ACHN (cell line): ENCODE measurements at places on chromosomes 7 and 10.
A peak's percentile ranks its signal among the peaks of the same experiment; 100 is the strongest.

DNA sequence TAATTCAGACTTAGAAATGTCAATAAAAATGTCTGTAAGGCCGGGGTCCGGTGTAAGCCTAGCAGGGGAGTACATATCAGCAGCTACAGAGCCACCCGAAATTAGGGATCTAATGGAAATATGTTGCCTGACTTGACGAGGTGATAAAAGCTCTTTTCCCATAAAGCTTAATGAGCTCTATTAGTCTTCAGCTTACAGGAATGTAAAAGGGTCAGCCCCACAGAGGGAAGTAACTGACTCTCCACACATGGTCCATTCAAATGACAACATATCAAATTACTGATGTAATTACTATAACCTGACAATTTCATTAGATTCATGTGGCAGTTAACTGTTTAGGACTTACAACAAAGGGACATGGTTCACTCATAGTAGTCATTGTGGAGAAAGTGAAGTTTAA lies 62.3 kb downstream of the ATE1 start:
- DNase-seq = no peak

GRCh38 chr7:108861071-108861470 lies 291.4 kb downstream of the DNAJB9 start:
- DNase-seq = no peak

DNA sequence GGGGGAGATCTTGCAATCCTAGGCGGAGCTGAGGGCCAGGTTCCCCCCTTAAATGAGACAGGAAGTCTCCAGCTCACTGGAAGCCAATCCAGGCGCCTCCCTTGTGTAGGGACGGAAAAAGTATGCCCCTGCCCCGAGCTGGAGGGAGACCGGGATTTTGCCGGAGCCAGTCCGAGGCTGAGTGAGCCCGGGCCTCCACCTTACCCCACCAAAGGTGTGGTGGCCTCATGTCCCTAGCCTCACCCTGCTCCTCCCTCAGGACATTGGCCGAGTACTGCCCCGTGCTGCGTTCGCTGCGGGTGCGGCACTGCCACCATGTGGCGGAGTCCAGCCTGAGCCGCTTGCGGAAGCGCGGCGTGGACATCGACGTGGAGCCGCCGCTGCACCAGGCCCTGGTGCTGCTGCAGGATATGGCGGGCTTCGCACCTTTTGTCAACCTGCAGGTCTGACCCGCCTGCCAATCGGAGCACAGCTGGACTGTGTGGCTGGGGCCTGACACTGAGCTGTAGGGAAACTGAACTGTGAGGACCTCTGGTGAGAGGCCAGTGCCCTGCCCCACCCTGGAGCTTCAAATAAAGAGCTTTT lies 2.0 kb downstream of the FBXL15 start:
- peak; percentile 85 for DNase-seq

DNA sequence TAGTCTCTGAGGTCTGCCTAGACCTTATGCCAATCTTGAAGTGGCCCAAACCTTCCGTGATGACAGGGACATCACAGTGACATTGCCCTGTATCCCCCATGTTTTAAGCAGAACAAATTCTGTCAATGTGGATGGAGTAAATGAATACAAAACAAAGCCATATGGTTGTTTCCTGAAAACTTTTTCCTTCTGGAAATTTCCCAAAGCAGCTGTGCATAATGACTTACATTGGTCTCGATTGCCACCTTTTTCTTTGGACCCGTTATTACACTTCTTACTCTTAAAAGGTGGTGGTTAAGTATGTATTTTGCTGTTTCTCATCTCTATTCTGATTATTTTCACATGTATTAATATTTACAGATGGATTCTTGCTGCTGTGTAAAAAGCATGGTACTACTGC lies 411.2 kb upstream of the KLF6 start:
- no peak for DNase-seq

- no peak for DNase-seq
These were observed 490.7 kb downstream of the TYW1 start for GRCh38 chr7:67487316-67487715.

GRCh38 chr7:351256-351655 lies 61.3 kb downstream of the FOXL3 start:
- no peak for DNase-seq

DNA sequence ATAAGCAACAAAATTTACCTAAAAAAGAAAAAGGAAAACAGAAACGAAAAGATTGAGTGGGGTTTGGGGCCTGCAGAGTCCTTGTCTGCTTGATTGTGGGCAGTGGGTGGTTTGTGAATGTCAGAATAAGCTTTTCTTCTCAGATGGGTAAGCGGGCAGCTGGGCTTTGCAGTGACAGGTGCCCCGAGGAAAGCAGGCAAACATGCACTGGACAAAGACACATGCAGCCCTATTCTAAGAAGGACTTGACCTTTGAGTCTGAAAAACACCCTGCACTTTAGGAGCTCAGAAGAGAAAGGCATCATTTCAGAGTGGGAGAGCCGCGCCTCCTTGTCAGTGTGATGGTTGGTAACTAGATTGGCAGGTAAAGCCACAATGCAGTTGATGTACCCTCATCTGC lies 562.7 kb downstream of the PTPRN2 start:
- no peak for DNase-seq

GRCh38 chr7:114087653-114088469 lies 169.1 kb upstream of the PPP1R3A start:
- DNase-seq = no peak

DNA sequence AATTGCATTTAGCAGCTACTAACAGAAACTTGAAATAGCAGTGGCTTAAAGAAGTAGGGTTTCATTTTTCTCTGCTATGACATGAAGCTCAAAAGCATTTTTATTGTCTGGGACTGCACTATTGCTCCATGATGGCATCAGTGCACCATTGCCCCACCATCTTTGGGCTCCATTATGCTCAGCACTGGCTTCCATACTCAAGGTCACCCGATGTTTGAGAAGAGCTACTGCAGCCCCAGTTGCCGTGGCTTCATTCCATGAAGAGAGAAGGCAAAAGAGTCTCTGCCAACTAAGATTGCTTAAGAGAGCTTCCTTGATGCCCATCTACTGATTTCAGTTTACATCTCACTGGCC lies 192.2 kb upstream of the LRGUK start:
- no peak for DNase-seq

GRCh38 chr10:93165367-93165766 lies 91.7 kb downstream of the CYP26A1 start:
- no peak for DNase-seq

GRCh38 chr10:88113232-88113631 lies 249.8 kb downstream of the PTEN start:
- no peak for DNase-seq

- no peak for DNase-seq
These were observed 5.5 kb upstream of the PITRM1 start for GRCh38 chr10:3178042-3178441.

GRCh38 chr10:88118729-88119128 lies 255.3 kb downstream of the PTEN start:
- no peak for DNase-seq

GRCh38 chr7:100152404-100152803 lies 3.7 kb downstream of the LAMTOR4 start:
- DNase-seq = no peak

- no peak for DNase-seq
These were observed 31.4 kb downstream of the POR start for GRCh38 chr7:75946207-75946855.

GRCh38 chr7:1930381-1931065 lies 260.4 kb downstream of the ELFN1 start:
- no peak for DNase-seq

DNA sequence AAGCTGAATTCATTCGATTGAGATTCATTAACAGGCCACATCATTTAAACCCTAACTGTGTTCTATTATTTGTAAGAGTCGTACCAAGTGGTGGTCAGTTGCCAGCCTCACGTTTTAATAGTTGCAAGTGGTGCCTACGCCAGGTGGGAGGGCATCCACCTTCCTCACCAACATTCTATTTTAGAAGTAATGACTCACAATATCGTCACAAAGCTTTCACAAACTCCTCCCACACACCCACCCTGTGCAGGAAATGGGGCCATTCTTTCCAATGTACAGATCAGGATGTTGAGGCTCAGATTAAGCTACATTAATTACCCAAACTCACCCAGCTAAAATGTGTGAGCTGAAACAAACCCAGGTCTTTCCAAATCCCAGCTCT lies 77.3 kb upstream of the SAMD8 start:
- no peak for DNase-seq

GRCh38 chr7:147044941-147045340 lies 928.3 kb downstream of the CNTNAP2 start:
- DNase-seq = no peak

- DNase-seq = no peak
These were observed 11.1 kb upstream of the TFEC start for GRCh38 chr7:116041615-116042014.

DNA sequence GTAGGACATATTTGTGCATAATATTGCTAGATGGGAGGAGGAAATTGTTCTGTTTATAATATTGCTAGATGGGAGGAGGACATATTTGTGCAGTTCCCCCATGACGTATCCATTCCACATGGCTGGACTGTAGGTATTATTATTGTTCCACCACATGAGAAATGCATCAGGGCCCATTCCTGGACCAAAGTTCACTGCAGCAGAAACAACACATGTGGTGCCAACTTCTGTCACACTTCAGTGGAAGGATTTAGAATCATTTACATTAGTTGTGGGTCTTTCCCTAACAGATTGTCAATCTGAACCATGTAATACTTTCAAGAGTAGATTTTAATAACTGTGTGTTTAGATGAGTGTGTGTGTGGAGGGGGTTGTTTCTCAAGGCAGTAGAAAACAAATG lies 32.7 kb upstream of the MACC1 start:
- peak; percentile 98 for DNase-seq

DNA sequence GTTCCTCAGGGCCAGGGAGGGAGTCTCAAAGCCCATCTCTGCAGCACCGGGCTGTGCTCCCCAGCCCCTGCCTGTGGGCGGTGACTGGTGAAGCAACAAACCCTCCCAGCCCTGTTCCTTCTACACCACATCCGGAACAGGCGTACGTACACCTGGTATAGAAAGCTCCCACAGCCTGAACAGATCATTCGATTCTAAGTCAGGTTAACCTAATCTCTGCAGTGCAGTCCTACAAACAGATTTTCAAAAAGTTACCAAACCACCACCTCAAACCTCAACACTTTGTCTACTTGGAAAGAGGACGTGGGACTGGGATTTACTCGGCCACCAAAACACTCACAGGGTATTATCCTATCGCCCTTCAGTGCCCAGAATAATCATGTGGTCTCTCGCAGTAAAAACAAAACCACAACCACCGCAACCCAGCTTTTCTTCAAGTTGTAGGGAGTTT lies 238.4 kb downstream of the DIP2C start:
- no peak for DNase-seq

GRCh38 chr10:74598891-74599566 lies 227.4 kb upstream of the KAT6B start:
- no peak for DNase-seq

DNA sequence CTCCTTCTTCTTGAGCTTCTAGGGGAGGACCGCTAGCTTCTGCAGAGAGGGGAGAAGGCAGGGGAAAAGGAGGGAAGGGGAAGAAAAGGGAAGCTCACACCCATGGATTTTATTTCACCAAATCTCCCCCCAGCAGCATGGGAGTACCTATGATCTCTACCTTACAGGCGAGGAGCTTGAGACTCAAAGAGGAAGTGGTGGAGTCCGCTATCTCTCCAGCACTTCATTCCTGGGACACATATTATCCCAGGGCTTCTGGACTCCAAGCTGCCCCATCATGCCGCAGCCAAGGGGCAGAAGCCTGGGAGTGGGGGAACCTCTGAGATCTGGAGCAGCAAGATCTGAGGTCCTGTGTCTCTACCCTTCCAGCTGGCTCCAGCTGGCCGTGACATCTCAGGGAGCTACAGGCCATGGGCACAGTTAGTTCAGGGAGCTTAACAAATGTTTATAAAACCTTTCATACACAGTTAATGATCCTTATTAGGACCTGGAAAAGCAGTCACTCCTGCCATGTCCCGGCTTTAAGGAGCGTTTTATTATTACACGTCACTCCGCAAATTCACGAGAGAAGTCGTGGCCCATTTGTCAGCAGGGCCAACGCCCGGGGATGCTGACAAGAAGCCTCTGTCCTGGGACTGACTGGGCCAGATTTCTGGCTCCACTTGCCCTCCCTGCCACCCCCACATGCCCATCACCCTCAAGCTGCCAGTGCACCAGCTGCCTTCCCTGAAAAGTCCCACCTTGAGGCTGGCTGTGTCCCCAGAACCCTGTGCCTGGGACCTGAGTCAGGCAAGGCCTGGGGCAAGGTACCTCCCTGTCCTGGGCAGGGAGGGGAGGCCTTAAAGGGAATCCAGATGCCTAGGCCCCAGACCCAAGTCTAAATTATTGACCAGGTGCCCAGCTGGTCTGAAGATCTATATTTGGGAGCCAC lies 132.1 kb upstream of the ZMIZ1 start:
- no peak for DNase-seq

DNA sequence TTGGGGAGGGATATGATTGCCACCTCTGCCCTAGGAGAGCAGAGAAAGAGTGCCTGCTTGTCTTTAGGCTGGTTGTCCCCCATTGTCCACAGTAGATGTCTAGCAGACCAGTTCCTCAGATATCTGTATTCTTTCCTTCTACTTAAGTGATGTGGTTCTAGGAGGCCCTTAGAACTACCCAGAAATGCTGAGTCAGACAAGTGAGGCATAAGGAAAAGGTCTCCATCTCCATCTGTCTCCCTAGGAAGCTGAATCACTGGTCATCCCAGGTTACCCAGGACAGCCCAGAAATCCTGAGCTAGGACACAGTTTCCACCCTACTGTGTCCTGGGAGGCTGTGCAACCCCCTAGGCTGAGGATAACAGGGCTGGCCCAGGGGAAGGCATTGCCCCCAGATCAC lies 93.4 kb upstream of the INHBA start:
- no peak for DNase-seq
